Neural crest cell (in vitro differentiated cells): ENCODE measurements at places on chromosomes 11 and 22.

GRCh38 chr11:11661326-11662040 lies 39.7 kb upstream of the GALNT18 start:
- no peak for DNase-seq

DNA sequence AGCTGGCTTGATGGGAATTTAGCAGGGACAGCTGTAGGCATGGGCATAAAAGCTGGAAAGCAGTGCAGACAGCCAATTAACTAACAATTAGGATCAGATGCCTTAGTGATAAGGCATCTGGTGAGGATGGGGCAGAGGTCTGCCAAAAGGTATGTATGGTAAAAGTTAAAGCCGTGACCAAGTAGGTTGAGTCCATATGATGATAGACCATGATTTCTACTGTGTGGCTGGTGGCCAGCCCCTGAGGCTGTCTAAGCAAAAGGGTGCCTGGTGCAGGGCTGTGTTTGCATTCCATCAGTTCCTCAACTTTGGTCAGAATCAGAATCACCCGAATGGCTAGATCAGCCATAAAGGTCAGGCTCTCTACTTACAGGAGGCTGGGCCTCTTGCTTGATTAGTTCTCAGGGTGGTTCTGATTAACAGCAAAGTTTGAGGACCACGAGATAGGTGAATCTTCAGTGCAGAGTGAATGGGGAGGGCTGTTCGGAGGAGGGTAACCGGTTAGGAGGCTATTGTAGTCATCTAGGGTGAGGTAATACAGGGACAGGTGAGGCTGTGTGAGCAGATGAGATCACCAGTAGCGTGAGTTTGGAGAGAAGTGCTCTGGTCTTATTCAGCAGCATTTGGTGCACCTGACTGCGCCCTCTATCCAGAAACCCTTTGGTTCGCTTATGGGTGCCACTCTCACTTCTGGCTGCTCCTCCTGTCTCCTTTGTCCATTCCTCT lies 27.2 kb downstream of the PPFIBP2 start:
- no peak for DNase-seq

DNA sequence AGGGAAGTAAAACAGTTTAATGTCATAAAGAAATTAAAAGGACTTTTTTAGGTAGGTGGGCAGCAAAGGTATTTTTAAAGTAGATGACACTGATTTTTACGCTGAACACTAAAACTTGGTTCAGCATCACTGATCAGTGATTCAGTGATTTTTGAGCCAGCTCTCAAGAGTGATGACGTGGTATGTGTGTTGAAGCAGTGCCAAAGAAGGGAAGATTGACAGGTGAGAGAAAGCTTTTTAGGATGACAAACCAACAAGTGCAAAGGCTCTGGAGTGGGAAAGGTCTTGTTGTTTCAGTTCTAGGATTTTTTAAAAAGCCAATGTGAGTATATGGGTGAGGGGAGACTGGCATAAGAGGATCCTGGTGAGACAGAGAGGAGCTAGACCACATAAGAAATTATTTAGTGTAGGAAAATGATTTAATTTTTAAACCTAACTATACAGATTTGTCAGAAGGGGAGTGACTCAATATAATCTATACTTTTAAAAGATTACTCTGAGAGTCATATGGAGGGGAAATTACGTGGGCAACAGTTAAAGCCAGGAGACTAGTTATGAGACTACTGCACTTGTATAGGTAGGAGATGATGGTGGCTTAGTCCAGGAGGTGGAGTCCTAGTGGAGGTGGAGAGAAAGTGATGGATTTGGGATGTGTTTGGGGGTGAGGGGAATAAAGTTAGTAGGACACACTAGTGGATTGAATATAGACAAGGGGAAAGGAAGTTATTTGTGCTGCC lies 17.6 kb upstream of the CALCB start:
- no peak for DNase-seq

- no peak for DNase-seq
These were observed 18.5 kb downstream of the MPPED2 start for GRCh38 chr11:30567644-30568043.

DNA sequence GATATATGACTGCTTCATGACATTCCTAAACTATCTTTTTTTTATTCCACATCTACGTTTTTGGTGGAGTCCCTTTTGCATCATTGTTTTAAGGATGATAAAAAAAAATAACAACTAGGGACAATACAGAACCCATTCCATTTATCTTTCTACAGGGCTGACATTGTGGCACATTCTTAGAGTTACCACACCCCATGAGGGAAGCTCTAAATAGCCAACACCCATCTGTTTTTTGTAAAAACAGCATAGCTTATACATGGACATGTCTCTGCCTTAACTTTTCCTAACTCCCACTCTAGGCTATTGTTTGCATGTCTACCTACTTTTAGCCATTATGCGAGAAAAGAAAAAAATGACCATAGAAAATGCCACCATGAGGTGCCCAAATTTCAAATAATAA lies 13.2 kb downstream of the MS4A1 start:
- DNase-seq, result no peak

DNA sequence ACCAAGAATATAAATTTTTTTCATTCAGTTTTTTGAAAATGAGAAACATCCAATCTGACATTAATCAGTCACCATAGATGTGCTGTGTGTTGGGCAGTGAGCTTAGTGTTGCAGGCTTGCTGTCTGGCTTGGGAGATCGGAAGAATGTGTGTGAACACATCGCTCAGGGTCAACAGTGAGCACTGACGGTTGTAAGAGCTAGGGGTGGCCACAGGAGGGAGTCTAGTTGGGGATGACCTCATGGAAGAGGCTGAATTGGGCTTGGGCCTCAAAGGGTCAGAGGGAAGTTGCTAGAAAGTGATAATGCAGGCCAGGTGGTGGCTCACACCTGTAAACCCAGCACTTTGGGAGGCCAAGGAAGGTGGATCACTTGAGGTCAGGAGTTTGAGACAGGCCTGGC lies 375.4 kb downstream of the DDX10 start:
- no peak for DNase-seq

DNA sequence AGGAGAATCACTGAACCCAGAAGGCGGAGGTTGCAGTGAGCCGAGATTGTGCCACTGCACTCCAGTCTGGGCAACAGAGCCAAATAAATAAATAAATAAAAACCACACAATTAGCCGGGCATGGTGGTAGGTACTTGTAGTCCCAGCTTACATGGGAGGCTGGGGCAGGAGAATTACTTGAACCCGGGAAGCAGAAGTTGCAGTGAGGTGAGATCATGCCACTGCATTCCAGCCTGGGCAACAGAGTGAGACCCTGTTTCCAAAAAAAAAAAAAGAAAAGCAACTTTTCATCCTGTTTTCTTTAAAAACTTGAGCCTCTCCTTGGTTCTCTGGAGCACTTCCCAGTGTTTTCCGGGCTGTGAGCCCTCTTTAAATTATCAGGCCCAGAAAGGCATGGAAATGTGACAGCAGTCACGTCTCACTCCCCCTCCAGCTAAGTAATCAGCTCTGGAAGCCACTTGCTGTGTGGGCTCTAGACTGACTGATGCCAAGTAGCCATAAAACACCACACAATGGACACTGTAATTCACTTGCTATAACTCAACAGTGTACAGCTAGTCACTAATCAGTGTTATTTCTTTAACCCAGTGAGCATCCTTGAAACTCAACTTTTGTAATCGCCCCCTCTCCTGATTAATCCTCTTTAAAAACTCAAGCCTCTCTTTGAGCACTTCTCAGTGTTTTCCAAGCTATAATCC lies 13.0 kb upstream of the MCHR1 start:
- no peak for DNase-seq

DNA sequence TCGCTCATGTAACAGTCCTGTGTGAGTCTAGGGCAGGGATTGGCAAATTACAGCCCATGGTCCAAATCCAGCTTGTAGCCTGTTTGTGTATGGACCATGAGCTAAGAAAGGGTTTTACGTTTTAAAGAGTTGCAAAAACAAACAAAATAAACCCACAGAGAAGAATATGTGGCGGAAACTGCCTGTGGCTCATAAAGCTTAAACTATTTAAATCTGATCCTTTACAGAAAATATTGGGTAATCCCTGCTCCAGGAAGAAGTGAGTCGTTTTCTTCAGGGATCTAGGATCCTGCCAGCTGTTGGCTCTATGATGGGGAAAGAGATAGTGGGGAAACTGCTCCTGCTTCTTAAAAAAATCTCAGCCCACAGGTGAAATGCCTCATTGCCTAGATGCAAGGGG lies 3.4 kb upstream of the OR6Q1 start:
- no peak for DNase-seq

DNA sequence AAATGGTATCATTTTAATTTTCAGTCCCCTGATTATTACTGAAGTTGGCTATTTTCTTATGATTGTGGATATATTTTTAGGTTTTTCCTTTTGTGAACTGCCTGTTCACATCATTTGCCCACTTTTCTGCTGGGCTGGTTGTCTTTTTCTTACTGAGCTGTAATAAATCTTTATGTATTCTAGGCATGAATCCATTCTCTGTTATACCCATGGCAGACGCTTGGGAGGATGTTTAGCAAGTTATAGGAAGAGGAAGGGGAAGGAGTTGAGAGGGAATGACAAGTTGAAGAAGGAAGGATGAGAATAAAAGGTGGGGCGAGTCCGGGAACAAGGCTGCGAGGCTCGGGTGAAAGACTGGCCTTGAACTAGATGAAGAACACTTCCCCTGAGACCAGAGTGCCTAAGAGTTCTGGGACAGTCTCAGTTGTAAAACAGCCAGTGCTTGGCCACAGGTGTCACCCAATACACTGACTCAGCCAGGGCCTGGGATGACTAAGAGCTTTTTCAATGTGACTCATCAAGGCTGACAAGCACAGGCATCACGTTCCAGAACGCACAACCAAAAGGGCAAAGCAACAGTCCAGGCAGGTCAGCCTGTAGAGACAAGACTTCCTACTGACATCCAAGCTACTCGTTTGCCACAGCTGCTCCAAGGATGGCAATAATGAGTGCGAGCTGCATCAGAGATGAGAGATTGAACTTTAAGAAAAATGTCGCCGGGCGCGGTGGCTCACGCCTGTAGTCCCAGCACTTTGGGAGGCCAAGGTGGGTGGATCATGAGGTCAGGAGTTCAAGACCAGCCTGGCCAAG lies 35.2 kb downstream of the LRFN4 start:
- DNase-seq, result no peak

GRCh38 chr11:92633820-92634219 lies 335.6 kb upstream of the MTNR1B start:
- no peak for DNase-seq

GRCh38 chr22:31748490-31748889 lies 1.4 kb downstream of the PRR14L start:
- DNase-seq, result no peak

DNA sequence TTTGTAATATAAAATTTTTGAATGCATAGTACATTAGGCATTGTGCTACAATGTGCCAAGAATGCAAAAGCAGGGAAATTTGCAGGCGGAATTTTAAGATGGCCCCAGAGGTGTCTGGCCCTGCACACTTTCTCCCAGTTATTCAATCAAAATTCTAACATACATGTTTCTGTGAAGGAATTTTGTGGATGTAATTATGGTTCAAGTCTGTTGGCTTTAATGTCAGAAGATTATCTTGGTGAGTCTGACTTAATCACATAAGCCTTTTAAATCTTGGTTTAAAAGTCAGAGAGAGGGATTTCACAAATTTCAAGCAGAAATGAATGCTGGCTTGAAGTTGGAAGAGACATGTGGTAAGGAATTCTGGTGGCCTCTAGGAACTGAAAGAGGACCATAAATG lies 423.4 kb upstream of the CCDC179 start:
- no peak for DNase-seq

DNA sequence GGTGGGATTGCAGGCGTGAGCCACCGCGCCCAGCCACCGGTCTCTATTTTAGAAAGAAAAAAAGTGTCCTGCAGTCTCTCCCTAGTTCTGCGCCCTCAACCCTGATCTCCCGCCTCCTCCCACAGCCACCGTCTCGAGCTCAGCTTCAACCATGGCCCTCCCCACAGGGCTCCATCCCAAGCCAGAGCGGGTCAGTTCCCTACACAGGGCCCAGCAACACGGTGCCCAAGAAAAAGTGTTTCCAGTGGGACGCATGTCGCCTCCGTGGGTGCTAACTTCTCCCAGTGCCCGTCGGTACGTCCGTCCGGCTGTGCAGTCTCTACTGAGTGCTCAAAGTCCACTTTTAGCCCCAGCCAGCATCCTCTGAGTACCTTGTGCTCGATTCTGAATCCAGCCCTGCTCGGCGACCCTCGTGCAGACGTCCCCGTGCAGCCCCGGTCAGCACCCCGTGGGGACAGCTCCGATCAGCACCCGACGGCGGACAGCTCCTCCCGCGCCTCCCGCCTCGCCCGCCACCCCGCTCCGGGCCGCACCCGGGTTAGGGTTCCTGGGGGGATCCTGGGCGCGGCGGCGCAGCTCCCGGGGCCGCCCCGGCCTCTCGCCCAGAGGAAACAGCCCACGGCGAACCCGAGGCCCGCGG lies 657 bp upstream of the MAPK8IP2 start:
- peak; percentile 76 for DNase-seq

DNA sequence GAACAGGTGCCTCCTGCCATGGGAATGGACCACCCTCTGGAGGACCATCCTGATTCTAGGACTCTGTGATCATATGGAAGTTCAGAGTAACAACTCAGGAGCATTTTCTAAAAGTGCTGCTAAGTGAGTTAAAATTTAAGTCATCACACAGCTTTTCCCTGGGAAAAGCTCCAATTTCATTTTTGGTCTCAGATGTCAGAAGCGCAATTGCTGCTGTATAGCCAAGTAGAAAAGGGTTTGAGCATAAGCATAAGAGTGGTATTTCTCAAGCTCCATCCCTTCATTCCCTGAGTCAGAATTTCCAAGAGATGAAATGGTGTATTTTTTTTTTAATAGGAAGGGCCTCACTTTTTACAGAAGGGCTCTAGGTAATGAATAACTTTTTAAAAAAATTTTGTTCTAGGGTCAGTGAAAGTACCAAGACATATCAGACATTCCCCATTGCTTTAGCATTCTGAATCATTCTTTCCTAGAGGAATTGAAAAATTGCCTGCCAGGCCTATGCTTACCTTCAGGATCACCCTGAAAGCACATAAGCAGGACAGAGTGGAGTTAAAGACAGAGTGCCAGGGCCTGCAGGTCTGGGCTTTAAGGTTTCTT lies 564.5 kb upstream of the ISX start:
- DNase-seq, result no peak

DNA sequence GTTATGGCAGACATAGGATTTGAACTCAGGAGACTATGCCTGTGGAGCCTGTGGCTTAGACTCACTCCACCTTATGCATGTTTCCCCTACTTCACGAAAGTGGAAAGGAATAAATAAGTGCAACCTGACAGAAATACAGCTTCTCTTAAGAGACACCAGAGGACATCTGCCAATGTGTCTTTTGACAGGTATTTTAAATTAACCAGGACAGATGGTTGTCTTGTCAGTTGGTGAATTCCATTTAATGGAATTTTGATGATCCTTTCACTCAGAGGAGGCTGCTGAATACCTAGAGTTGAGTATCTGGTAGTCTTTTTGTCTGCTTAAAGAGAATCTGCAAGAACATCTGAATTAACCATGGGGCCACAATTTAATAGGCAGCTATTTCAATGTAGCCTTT lies 46.1 kb downstream of the NELL1 start:
- DNase-seq, result no peak

GRCh38 chr11:27296497-27296896 lies 66.5 kb downstream of the CCDC34 start:
- no peak for DNase-seq

GRCh38 chr11:40125054-40125453 lies 1334.4 kb downstream of the LRRC4C start:
- DNase-seq, result no peak

- DNase-seq, result no peak
These were observed 16.7 kb downstream of the BCL9L start for GRCh38 chr11:118908901-118909618.

GRCh38 chr11:18449251-18449650 lies 6.4 kb upstream of the LDHAL6A start:
- no peak for DNase-seq
